ENCODE measurements at places on chromosomes 4 and X.

- DNase-seq: no peak
Observed at GRCh38 chr4:23887989-23888388, 1.9 kb downstream of the PPARGC1A start.

DNA sequence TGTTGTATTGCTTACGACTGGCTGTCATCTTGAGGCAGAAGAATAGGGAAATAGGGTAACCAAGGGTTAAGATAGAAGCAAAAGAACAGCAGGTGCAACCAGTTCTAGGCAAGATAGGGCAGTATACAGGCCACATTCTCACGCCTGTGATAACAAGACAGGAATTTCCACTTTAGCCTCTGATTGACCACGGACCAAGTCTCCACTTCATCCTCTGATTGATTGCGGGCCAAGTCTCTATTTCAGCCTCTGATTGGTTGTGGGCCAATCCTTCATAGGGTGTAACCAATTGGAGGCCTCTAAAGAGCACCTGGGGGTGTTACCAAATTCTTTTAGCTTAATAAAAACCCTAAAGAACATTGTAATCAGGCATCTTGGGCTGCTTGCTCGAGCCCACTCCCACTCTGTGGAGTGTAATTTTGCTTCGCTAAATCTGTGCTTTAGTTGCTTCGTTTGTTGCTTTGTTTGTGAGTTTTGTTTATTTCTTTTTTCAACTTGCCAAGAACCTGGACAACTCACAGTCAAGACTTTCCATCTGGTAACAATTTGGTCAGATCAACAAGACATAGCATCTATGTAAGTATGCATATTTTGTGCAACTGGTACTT lies 8.7 kb upstream of the TBC1D9 start:
- no peak for DNase-seq

- no peak for DNase-seq
Observed at GRCh38 chr4:138961664-138962063, 53.9 kb upstream of the NOCT start.

DNA sequence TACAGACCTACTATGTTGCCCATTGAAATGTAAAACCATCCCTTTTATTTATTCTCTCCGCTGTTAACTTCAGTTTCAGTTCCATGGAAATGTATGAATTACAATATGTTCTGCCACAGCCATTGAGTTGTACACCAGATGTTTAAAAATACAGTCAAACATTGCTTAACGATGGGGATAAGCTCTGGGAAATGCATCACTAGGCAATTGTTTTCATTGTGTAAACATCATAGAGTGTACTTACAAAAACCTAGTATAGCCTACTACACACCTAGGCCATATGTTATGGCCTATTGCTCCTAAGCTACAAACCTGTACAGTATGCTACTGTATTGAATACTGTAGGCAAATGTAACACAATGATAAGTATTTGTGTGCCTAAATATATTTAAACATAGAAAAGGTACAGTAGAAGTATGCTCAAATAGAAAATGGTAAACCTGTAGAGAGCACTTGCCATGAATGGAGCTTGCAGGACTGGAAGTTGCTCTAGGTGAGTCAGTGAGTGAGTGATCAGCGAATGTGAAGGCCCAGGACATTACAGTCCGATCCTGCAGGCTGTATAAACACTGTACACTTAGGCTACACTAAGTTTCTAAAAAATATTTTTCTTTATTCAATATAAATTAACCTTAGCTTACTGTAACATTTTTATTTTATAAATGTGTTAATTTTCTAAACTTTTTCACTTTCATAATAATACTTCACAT lies 2.7 kb upstream of the PF4V1 start:
- DNase-seq: no peak

GRCh38 chr4:22356987-22357596 lies 158.8 kb downstream of the ADGRA3 start:
- DNase-seq: no peak

DNA sequence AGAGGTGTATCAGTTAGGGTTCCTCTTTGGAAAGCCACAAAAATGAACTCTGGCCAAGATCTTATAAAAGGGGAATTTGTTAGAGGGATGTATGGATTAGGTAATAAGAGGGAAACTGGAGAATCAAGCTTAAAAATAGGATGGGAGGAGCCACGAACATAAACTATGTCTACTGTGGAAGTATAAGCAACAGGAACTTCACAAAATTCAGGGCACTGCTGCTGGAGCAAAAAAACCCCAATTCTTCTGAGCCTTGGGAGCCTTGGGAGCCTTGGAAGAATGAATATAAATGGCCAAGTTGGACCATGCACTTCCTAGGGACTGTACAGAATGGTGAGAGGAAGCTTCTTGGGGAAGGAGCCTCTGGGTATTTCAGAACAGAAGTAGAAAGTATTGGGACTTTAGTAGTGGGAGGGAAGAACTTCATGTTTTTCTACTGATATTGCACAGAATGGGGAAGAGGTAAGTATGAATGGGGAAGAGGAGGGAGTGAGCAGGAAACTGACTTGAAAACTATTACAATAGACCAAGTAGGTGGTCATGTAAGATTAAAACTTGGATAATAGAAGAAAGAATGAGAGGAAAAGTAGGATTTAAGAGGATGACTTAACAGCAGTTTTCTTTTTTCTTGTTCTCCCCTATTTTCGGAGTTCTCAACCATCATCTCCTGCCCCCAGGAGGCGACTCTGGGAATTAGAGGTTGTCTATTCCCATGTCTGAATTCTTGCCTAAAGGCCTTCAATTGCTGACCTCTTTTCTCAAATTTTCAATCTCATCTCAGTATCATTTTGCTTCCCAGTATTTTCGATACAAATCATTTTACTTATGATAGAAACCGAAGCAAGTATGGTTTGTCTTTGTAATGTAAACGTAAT lies 44.4 kb upstream of the TAPT1 start:
- no peak for DNase-seq

DNA sequence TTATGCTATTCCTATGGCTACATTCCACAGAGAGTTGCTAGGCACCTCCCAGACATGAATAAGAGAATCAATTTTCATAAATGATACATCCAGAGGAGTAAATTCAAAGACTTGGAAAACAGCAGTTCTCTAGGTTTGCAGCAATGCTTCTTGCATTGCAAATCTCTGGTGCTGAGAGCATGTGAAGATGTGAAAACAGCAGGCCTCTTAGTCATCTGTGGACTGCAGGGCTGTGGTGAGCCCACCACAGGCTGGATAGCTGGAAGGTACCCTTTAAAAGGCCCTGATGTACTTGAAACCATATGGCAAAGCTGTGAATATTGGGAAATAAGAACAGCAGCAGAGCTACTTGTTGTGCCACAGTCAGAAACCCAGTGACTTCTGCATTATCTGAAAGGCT lies 2135.9 kb downstream of the ARAP2 start:
- no peak for DNase-seq

DNA sequence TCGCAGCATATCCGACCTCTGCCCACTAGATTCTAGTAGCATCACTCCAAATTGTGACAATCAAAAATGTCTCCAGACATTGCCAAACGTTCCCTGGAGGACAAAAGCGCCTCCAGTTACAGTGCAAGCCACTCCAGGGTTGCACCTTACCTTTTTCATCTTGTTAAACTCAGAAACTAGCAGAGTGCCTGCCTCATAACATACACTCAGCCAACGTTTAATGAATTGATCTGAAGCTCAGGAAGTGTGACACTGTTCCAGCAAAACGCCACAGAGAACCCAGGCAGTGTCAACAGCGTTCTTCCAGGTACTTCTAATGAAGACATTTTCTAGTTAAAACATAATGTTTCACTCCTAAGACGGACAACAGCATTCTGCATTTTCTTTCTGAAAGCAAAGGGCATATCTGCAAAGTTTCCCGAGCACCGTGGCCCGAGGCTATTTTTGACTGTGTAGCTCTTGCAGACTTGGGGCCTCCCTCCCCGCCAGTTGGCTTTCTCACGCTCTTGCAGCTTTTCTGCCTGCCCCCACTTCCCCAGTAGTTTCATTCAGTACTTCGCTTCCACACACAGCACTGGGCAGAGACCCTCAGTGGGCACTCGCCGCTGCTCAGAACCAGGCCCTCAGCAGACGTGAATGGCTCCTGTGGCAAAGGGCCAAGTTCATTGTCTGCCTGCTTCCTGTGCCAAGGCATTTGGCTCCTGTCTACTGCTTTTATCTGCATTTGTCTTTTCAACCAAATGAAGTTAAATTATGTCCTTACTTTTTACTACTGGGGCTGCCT lies 133.4 kb upstream of the TTC29 start:
- DNase-seq: peak; percentile 54

DNA sequence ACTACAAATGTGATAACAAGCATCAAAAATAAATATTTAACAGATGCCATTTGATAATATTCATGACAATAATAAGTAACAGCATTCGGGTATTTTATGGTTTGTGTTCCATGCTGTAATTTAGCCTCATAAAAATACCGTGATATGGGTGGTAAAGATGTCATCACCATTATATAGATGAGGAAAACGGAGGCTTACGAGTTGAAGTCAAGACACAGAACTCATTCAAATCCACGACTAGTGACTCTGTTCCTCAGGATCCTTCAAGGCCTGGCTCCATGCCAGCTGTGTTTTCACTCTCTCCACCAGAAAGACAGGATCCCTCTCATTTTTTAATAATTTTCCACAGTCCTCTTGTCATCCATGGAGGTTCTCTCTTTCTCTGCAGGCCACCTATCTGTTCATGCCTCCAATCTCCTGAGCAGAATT lies 94.5 kb downstream of the APBB2 start:
- DNase-seq: peak; percentile 63

DNA sequence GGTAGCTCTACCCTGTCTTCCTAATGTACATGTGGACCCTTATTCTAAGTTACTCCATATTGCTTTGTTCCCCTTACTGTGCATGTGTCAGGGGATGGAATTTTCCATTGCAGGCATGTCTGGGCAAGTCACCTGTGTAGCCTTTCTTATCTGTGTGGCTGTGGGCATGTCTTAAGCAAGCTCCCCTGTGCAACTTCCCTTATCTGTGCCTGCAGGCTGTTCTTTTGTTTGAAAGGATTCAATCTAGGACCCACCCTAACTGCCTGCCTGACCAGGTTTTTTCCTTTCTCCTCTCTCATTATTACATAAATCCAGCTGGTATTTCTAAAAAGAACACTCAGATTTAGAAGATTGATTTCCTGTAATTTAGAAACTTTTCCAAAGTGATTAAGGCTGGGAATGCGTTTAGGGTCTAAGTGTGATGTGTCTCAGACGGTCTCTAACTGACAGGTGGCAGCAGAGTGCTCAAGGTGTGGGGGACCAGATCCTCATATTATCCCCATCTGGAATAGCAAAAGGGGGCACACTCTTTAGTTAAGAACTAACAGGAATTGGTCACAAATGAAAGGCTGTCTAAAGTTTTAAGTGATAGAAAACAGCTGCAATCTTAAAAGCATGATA lies 198.9 kb upstream of the PPP1R2C start:
- no peak for DNase-seq

- DNase-seq: no peak
Observed at GRCh38 chrX:96407501-96407900, 277.1 kb upstream of the DIAPH2 start.

- no peak for DNase-seq
Observed at GRCh38 chrX:24643116-24643515, 4.0 kb downstream of the PCYT1B start.

DNA sequence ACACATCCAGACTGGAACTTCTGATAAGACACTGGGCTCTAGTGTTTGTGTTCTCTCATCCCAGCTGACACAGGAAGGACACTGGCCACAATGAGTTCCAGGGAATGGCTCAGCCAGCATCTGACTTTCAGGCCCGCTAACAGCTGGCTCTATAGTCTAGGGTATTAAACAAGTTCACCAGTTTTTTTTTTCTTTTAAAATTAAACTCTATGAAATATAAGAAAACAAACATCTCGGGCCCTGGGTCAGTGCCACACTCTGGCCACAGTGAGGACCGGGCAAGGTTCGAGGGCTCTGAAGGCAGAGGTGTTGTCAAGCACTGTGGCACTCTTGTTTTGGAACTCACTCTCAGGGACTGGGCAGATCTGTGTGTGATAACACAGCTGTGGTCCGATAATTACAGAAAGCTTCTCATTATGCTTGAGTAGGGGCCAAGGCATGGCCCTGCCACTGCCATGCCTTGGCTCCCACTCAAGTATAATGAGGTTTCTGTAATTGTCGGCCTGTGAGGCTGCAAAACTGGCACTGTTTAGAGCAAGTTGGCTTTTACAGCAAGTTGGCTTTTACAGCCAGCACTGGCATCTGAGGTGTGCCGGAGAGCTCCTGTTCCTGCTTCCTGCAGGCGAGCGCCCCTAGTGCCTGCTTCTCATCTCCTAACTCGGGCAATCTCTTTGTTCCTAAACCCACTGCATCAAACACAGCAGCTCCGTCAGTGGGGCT lies 62.8 kb downstream of the PPP1R2C start:
- peak; percentile 38 for DNase-seq

DNA sequence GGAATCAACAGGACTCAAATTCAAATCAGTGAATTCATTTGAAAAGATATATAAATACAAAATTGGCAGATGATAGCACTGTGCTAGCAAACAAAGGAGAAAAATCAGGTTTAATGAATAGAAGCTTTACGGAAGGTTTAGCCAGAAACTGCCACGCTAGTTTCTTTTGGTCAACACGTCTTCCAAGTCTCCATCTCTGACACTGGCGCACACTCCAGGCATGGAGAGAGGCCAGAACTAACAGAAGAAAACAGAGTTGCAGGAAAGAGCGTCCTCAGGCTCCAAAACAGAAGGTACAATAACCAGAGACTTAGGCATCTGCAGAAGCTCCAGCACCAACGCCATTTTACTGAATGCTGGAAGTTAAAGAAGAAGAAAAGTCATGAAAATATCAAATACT lies 497.3 kb upstream of the FRG1 start:
- no peak for DNase-seq

- no peak for DNase-seq
Observed at GRCh38 chrX:31007321-31007720, 64.5 kb downstream of the FTHL17 start.

DNA sequence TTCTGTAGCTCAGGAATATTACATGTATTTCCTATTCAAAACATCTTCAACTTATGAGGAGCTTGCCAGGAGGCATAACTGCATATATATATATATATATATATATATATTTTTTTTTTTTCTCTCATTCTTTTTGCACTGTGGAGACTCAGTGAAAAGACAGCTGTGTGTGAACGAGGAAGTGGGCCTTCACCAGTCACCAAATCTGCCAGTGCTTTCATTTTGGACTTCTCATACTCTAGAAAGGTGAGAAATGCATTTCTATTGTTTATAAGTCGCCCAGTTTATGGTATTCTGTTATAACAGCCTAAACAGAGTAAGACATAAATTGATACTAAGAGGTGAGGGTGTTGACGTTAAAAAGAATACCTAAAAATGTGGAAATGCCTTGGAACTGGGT lies 710.6 kb downstream of the TRAM1L1 start:
- DNase-seq: no peak

DNA sequence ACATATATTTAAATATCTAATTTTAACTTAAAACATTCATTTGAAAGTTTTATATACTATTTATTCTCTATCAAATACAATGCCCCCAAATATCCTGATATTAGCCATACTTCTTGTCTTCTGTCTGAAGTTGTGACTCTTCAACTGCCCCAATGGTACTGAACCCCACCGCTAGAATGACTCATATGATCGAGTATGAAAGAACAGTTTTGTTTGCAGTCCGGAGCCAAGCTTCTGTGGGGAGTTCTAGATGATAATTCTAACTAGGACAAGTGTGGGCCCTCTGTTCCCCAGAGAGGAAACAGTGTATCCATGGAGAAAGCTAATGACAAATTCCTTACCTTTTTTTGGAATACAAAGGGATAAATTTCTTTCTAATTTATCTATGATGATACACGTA lies 24.7 kb upstream of the CT47A1 start:
- DNase-seq: no peak
